ENCODE measurements at places on chromosomes 3 and 15.

- no peak for DNase-seq
Observed at GRCh38 chr3:109702976-109703375, 365.6 kb upstream of the DPPA4 start.

- DNase-seq, result no peak
Observed at GRCh38 chr3:6097556-6097955, 763.4 kb upstream of the GRM7 start.

DNA sequence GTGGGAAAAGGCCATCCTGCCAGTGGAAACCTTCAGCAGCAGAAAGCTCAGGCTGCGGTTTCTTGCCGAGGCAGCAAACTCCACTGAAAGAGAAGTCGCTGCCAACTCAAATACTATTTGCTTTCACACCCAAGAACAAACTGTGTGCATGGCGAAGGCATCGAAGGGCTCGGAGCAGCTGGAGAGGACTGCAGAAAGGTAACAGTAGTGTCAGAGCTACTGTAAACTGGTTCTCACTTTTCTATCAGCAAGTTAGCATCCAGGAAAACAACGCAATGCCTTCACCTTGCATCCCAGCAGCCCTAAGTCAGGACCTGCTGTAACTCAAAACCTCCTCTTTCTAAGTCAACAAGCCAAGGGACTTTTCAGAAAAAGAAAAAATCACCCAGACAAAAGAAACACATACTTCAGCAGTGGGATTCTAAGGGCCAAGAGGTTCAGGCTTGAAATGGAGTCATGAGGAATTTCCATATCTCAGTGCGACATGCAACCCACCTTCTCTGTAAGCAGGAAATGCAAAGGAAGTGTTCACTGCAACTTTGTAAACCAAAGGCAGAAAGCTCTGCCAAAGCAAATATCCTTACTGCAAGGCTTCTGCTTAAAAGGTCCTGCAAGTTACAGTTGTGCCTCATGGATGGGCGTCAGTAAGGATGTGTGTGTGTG is 193.5 kb downstream of the FOXP1 start:
- no peak for DNase-seq

DNA sequence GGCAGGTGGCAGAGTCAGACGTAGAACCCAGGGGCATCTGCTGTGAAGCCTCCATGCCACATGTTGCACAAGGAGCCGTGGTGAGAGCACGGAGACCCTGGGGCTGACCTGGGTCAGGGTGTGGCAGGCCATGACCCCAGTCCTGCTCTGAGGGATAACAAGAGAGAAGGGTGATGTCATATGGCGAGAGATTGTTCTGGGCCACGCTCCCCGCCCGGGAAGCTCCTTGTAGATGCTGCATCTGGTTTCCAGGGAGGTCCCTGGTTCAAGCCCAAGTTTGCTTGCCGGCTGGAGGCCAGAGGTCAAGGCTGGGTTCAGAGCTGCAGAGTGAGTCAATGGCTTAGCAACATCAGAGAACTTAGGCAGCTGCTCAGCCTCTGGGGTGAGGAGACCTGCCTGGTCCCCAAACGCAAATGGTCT is 17.3 kb downstream of the FGD5 start:
- no peak for DNase-seq

DNA sequence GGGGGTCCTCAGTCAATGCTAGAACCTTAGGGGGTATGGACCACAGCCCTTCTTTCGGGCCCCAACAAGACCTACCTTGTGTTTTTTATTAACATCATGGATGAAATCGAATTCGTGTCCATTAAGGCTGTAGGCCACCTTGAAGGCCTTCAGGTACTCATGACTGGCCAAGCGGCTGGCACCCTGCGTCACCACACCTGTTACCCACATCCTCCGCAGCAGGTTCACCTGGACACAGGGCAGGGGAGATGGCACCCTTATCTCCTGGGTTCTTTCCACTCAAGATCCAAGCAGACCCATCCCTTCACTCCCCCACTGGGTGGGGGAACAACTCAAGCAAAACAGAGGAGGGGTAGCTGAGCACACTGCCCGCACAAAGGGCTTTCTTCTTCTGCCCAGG is 6.6 kb downstream of the MFGE8 start:
- no peak for DNase-seq

GRCh38 chr3:30342318-30343060 is 263.9 kb upstream of the TGFBR2 start:
- no peak for DNase-seq

GRCh38 chr15:99282121-99282520 is 30.8 kb downstream of the LRRC28 start:
- no peak for DNase-seq

GRCh38 chr15:65829130-65829764 is 37.2 kb upstream of the DENND4A start:
- DNase-seq, result no peak

- no peak for DNase-seq
Observed at GRCh38 chr15:68252925-68253534, 23.5 kb upstream of the CLN6 start.

DNA sequence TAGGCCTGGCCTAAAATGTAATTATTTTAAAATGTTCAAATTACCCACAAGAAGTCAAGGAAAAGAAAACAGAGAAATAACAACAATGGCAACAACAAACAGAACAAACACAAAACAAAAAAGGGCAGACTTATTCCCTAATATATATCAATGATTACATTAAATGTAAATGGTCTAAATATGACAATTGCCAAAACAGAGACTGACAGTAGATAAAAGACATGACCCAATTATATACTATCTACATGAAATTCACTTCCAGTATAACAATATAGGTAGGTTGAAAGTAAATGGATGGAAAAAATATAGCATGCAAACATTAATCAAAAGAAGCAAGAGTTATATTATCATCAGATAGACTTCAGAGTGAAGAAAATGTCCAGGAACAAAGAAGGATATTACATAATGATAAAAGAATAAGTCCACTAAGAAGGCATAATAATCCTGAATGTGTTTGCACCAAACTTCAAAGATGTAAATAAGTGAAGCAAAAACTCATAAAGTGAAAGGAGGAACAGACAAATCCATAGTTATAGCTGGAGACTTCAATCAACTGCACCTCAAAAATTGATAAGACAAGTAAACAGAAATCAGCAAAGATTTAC is 6.5 kb downstream of the SEC22C start:
- no peak for DNase-seq

GRCh38 chr15:79027532-79028410 is 62.8 kb downstream of the RASGRF1 start:
- DNase-seq, result no peak

DNA sequence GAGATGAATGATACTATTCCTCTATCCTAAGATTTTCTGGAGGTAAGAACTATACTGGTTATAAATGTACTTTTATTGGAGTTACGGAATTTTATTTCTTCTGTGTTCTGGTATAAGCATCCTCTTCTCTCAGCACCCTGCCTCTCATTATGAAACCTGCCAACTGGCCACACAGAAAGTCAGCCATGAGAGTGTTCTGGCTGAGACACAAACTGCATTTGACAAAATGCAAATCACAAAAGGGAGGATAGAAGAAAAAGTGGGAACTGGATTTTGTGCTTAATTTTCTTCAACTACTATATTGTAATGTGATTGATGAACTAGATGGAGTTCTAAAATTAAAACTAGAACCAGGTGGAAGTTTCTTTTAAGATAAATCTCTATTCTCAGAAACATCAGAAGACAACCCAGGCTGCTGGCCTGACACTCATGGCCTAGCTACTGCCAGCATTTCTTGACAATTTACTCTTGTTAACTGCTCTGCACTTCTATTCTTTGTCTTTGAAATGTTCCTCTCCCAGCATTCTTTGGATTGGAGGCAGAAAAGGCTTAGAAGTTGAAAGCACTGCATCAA is 143.1 kb downstream of the WDR76 start:
- DNase-seq, result no peak

- DNase-seq, result no peak
Observed at GRCh38 chr3:74423867-74424266, 190.6 kb downstream of the CNTN3 start.

GRCh38 chr15:101382544-101382943 is 87.5 kb upstream of the SNRPA1 start:
- no peak for DNase-seq

GRCh38 chr3:128499724-128500275 is 6.8 kb upstream of the GATA2 start:
- DNase-seq, result no peak

GRCh38 chr3:95629802-95630201 is 1184.6 kb upstream of the EPHA6 start:
- DNase-seq, result no peak

GRCh38 chr3:46882377-46883053 is 5.0 kb downstream of the PTH1R start:
- DNase-seq, result no peak

DNA sequence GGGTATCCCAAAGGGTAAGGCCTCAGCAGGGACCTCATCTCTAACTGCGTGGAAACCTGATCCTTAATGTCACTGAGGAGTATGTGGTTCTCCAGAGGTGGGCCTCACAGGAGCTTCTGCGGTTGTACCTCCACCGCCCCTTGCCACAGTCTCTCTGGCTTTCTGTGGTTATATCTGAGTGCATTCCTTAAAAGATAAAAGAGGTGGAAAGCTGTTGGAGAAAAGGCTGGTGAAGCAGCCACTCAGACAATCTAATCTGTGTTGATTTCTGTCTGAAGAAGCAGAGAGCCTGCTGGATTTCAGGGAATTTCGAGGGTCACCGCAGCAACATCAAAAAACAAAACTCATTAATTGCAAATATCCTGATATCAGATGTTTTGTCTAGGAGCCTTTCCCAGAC is 51.4 kb downstream of the SEMA6D start:
- DNase-seq, result no peak

DNA sequence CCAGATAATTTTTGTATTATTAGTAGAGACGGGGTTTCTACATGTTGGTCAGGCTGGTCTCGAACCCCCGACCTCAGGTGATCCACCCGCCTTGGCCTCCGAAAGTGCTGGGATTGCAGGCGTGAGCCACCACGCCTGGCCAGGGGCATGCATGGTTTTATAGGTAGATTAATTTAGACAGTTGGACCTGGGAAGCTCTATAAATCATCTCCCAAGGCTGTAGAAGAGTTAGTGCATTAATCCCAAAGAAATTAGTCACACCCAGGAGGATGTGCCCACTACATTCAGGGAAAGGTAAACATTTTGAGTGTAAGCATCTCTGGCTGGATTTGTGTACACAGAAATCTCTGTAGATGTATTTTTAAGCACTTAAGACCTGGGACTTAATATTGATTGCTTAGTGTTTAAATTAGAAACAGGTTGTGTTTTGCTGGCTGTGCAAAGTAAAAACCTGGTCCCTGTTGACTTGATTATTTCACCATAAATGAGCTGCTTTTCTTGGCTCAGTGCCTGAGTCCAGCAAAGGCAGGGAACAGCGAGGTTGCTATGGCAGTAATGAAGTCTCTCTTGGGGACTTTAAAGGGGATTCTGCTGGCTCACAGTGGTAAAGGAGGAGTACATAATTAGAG is 19.2 kb downstream of the EXOSC7 start:
- DNase-seq, result no peak

DNA sequence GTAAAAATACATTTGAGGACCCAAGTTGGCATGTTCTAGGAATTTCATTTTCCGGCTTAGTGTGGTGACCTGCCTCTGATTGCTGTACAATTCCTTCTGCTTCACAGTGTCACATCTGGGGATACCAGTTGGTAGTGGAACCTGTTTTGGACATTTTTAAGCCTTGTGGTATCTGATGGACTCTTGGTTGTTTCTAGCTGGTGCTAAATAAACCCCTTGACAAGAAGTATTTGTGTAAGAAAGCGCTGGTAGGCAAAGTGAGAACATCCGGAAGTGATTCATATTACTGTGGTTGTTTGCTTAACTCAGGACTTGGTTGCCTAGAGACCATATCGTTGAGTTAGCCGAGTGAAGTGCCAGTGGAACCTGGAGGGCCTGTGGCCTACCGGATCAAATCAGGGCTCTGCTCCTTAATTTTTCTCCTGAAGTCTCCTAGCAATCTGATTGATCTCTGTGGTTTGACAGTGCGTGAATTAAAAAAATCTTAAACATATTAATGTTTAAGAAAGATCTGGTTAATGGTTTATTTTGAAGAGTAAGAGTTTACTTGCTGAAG is 12.8 kb downstream of the IQGAP1 start:
- peak; percentile 29 for DNase-seq

- DNase-seq, result no peak
Observed at GRCh38 chr15:74291101-74292071, 55.3 kb downstream of the CCDC33 start.

- no peak for DNase-seq
Observed at GRCh38 chr3:172148702-172149565, 109.6 kb downstream of the FNDC3B start.

DNA sequence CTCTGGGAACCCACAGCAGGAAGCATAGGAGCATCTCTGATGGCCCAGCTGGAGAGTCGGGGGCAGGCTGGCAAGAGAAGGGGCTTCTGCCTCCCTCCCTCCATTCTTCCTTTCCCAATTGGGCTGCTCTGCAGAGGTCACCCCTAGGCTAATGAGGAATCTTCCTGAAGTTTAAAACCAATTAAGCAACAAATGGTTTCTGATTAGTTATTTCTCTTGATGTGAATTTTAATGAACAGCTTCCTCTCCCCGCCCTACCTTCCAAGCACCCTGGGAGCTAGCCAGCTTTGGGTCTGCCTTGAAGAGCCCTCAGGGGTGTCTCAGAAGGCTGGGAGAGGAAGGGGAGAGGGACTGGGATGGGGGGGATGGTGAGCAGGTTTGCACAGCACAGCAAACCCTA is 24.6 kb upstream of the HCN4 start:
- DNase-seq, result no peak

DNA sequence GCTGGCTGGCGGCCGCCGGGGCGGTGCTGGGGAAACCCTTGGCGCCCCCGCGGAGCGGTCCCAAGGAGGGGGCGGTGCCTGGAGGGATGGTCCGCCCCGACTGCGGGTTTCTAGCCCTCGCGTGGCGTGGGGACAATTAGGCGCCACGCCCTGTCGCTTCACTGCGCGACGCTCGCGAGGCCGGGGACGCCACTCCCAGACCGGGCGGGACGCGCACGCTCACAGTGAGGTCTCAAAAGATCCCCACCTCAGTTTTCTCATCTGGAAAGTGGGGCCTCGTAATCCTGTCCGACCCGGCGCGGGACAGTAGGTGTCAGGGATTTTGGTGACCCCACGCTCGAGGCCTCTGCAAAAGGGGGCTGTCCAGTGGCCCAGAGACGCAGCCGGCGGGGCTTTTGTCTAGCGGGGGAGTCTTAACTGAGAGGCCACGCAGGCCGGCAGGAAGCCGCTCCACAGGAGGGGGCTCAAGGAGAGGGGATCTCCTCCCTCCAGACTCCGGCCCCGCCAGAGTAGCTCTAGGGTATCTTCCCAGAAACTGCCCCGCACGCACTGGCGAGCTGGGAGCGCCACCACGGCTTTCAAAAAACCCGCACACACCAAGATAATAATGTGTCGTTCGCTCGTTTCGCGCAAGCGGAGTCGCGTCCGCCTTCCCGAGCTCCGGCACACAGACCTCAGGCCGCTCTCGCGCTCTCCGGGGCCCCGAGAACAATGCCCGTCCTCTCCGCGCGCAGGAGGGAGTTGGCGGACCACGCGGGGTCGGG is 710 bp upstream of the CLK3 start:
- peak; percentile 75 for DNase-seq

- DNase-seq, result no peak
Observed at GRCh38 chr15:90690585-90690984, 26.6 kb upstream of the BLM start.

DNA sequence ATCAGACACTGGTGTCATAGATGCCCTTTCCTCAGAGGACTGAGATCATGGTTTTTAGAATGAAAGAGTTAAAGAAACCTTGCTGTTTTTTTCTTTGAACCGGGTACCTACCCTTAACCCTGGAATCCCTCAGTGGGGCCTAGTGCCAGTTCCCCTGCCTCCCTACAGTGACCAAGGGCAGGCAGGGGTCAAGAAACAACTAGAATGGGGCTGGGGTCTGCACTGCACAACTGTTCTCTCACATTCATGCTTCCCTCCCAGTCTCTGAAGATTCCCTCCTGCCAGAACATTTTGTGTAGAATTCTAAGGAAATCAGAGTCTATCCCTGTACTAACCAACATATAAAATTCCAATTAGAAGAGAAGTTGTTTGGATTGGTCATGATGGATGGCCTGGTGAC is 47.9 kb downstream of the TGFBR2 start:
- DNase-seq, result no peak

All from activated CD8-positive, alpha-beta memory T cell treated with anti-CD3 and anti-CD28 coated beads for 1 hour (primary cell).